T-helper 2 cell (primary cell): ENCODE measurements at places on chromosomes 13 and 19.
A peak's percentile ranks its signal among the peaks of the same experiment; 100 is the strongest.

GRCh38 chr13:102825921-102826706 is 19.7 kb upstream of the ERCC5 start:
- DNase-seq, result no peak

DNA sequence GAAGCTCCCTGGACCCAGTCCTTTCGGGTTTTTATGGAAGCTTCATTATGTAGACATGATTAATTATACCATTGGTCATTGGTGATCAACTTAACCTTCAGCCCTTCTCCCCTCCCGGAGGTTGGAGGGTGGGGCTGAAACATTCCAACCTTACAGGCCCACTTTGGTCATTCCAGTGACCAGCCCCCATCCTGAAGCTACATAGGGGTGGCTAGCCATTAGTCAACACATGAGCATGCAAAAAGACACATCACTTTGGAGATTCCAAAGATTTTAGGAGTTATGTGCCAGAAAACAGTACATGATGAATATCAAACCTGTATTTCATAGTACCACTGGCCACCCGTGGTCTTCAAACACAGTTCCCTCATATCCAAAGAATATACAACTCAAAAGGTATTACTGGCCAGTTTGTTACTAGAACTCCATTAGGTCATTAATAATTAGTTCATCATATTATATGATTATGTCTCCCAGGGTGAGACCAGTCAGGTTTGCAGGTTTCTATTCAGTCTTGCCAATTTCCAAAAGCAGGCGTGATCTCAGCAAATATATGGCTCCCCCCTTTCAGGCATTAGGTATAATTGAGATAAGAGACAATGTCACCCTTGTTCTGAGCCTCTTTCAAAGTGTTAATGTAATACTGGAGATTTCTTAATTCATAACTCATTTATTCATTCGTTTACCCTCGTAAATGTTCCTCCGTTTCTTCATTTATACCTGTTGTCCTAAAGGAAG is 11.1 kb downstream of the PPP5C start:
- DNase-seq, result no peak

DNA sequence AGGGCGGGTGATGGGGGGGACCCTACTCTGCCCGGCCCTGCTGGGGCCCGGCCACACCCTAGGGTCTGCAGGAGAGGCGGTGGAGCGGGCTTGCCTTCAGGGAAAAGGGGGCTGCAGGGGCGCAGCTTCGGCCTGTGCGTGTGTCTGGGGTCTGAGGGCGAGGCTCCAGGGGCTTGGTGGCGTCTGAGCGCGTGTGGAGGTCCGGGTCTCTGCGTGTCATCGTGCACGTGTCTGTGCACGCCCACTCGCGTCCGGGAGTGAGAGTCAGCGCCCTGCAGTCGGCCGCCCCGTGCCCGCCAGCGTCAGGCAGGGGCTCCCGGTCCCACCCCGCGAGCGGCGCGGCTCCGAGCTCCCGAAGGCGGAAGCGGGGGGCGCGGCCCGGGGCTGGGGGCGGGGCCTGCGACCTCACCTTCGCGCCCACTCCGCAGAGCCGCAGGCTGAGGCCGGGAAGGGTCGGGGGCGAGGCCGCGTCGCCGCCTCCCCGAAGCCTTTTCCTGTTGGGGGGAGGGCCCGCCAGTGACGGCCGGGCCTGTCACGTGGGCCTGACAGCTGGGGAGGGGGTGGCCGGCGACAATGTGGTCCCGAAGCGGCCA is at the start of gene ARHGAP45:
Gene ARHGAP45, plus strand, starts transcription at position 420 of the 593 bp plus-strand sequence. CDS start 239 bp downstream, outside the sequence.
- DNase-seq, result peak; percentile 92

DNA sequence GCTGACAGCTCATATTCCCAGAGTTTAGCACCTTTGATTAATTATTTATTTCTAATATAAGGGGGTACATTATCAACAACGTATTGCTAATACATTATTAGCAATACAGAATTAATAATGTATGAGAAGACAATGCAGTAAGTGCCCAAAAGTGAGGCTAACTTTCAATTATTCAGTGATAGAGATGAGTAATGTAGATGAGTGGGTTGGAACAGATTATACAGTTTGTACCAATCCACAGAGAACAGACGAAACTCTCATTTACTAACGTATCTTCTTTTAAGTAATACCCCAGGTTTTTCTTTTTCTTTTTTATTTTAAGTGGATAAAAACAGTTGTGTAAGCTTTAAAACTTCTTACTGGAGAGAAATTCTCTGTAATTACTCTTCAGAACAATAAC is 36.7 kb upstream of the RBM26 start:
- no peak for DNase-seq

- DNase-seq, result no peak
Measured at GRCh38 chr13:31625115-31625514, 114.2 kb upstream of the RXFP2 start.

- peak; percentile 75 for DNase-seq
Measured at GRCh38 chr19:1063030-1063908, 3.7 kb upstream of the ARHGAP45 start.

DNA sequence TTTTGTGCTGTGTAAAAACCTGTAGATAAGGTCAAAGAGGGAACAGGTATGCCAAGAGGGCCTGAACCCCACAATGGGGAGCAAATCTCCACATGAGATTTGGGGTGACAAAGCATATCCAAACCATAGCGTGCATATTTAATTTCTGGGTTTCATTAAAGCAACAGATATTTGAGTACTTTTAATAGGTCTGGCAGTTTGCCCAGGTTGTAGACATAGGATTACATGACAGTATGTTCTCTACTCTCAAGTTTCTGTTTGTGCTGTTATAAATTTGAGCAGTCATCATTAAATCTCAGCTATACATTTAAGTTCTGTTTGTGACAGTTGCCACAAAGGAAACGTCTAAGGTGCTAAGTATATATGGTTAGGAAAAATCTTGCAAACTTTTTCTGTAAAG is 236.4 kb downstream of the ATP8A2 start:
- no peak for DNase-seq

DNA sequence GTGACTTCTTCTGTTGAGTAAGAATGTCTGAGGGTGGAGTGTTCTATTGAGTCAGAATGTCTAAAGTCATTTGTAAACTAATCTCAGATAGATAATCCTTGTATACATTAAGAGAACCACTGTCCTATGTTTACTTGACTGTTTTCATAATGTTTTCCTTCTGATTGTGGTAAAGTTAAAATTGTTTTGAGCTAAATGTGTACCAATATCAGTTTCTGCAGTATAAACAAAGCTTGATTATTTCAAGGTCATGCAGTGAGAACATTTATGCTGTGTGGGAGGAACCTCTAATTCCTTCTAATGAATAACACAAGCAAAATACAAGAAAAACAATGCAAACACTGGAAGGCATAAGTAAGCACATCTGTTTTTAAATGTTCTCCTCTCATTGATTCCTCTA is 434.6 kb downstream of the FGF14 start:
- DNase-seq, result no peak

DNA sequence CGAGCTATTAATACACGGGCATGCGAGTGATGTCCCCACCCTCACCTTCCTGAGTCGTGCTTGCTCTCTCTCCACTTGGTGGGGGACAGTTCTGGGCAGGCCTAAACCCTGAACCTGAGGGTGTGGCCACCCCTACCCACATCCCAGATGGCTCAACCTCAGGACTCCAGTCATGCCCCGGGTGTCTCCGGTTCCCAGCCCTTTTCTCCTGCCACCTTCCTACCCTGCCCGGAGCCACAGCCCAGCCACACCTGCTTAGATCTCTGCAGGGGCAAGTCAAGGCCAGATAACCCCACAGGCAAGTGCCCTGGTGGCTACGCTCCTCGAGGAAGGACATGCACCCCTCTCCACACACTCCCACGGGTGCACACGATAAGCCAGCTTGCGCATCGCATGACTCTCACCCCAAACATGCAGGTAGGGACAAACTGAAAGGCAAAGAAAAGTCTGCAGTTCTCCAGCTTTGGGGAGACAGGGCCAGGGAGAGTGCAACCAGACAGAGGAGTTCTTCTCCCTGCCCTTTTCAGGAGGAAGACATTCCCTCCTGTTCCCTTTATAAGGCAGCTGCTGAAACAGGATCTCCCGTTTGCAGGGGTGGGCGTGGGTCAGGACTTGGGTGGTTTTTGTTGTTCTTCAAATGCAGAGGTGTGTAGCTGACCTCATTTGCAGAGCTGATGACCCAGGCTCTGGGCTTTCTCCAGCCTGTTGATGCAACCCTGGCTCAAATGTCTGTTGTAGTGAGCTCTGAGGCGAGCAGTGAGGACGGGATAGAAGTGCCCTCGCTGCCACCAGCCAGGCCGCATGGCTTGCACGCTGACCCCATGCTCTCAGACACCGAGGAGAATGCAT is 88.6 kb downstream of the DPF1 start:
- no peak for DNase-seq

GRCh38 chr13:100808330-100809128 is 133.9 kb upstream of the TMTC4 start:
- DNase-seq, result no peak

DNA sequence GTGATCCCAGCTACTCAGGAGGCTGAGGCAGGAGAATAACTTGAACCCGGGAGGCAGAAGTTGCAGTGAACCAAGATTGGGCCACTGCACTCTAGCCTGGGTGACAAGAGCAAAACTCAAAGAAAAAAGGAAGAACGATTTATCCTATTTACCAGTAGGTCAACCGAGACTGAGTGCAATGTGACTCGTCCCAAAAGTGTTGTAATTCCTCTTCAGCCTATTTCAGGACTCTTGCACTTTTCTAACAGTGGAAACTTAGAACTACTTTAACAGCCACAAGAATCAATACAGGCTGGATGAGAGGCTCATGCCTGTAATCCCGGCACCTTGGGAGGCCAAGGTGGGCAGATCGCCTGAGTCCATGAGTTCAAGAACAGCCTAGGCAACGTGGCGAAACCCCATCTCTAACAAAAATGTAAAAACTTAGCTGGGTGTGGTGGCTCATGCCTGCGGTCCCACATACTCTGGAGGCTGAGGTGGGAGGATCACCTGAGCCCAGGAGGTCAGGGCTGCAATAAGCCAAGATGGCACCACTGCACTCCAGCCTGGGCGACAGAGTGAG is 4.3 kb upstream of the NR1H2 start:
- no peak for DNase-seq

- DNase-seq, result no peak
Measured at GRCh38 chr13:79307866-79308298, 98.2 kb downstream of the RBM26 start.

DNA sequence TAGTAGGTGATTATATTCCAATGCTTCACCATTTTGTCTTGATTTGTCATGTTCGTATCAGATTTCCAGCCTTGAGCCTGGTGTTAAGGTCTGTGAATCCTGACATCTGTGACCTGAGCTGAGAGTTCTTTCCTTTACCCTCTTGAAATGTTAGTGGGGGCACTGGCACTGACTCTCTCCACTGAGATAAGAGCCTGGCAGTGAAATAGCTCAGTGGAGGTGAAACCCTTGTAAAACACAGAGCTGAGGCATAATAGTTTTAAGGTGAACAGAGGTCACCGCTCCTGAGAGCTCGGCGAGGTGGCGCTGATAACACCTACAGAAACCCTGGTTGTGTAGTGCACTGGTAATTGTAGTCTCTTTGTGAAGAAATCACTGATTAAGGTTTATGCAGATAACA is 748.2 kb downstream of the DIAPH3 start:
- DNase-seq, result no peak
